Activated CD4-positive, alpha-beta T cell treated with anti-CD3 and anti-CD28 coated beads for 24 hours (primary cell): ENCODE measurements at places on chromosomes 12 and 14.

DNA sequence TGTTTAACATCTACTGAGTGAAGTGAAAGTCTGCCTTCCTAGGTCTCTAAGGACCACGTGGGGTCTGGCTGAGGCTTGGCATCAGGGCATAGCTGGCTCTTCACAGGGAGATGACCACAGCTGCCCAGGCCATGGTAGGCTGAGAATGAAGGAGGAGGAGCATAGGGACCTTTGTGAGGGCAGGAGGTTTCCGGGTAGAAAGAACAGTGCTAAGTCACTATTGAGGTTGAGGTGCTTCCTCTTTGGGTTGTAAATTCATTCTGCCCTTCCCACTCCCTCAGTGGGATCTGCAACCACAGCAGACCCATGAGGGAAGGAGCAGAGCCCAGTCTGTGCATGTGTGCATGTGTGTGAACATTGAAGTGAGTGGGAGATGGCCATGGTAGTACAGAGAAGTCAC, 909.6 kb downstream of the VRK1 start:
- DNase-seq, result no peak

GRCh38 chr14:69842686-69843420, 36.4 kb upstream of the SMOC1 start:
- no peak for DNase-seq

- DNase-seq, result no peak
These were observed 24.5 kb upstream of the CRIP2 start for GRCh38 chr14:105450123-105450505.

DNA sequence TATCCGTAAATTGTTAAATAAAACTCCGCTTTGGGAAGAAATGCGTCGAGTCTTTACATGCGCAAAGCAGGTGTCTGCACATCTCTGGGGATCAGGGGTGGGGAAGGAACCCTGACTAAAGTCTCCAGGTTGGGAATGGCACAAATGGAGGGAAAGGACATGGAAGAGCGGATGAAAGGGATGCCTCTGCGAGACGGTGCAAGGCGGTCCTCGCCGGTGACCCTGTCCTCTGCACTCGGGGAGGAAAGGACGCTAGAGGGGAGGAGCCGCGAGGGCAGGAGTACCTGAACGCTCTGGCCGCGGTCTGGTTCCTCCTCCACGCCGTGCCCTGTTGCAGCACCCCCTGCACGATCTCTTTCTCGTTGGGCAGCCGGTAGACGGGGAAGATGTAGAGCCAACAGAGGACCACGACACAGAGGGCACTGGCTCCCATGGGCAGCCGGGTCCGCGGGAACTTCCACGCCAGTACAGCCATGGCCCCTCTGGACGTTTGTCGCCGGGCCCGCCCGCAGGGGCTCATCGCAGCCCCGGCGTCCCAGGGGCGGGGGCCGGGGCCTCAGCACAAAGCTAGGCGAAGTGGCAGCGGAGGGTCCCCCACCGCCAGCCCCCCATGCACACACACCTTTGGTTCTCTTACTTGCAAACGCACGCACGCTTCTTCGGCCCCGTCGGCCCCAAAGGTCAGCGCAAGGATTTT, 646 bp downstream of the ST8SIA1 start:
- no peak for DNase-seq

DNA sequence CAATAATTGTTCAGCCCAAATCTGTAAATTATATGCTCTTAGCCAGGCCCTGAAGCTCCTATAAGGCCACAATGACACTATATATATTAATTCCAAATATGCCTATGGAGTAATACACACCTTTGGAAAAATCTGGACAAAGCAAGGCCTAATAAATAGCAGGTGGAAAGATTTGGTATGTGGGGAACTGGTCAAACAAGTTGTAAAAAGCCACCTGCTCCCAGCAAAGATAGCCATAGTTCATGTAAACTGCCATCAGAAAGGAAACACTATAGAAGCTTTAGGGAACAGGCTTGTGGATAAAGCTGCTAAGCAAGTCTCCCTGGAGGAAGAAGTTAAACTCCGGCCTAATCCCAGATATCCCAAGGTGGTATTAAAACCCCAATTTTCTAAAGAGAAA, 29.7 kb downstream of the PRMT8 start:
- no peak for DNase-seq

GRCh38 chr14:64736271-64737169, 32.3 kb downstream of the PLEKHG3 start:
- DNase-seq, result no peak

GRCh38 chr12:43737646-43738045, 20.9 kb downstream of the PUS7L start:
- DNase-seq, result no peak

DNA sequence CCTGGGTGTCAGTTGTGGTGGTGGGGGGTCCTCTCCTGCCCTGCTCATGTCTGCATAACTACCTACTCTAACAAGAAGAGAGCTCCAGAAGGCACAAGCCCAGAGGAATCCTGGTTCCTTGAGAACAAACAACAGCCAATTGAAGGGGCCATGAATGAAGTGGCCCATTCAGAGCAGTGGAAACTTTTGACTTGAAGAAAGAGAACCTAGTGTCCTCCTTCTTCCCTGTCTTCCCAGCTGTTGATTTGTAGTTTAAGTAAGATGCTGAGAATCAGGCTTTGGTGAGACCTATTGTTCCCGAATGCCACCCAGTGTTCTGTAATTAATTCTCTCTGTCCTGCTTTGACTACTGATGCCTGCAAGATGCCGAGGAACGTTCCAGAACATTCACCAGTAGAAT, 79.2 kb downstream of the C14orf132 start:
- no peak for DNase-seq

- DNase-seq, result no peak
These were observed 164.6 kb downstream of the TMEM117 start for GRCh38 chr12:44000309-44000952.

GRCh38 chr12:117836999-117837736, 131.6 kb downstream of the KSR2 start:
- DNase-seq, result peak; percentile 64

DNA sequence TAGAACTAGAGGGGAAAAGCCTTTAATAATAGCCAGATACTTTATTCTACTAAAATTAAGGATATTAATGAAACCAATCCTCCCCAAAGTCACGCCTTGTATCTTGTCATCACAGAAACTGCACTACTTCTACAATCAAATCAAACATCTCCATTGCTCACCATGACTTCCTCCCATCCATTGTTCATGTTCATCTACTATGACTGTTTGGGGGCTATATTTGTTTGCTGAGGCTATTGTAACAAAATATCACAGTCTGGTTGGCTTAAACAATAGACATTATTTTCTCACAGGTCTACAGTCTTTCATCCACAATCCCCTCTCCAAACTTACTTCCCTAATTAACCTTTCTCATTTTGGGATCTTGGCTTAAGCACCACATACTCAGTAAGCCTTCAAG, 193.6 kb upstream of the FSCB start:
- no peak for DNase-seq

DNA sequence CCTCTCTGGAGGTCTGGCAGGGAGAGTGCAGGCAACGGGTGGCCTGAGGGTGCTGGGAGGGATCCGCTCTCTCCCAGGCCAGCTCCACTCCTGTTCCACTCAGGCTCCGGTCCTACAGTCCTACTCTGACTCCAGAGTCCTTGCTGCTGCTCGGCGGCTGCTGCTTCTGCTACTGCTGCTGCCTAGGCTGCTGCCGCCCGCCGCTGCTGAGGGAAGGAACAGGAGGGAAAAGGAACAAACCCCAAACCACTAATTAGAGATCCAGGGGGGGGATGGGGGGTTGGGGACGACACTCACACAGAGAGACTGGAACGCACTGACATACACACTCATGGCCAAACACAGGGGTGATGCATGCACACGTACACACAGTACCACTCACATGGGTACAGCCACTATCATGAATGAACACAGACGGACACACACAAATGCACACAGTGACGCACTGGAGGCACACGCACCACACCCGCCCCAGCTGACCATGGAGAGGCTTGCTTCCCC, at the start of gene SP7:
SP7 (minus strand) TSS at position 174 of the 501 bp plus-strand sequence. CDS start 708 bp downstream, outside the sequence.
- DNase-seq, result no peak

GRCh38 chr14:65260786-65261185, 151.7 kb upstream of the FUT8 start:
- DNase-seq, result no peak
